ENCODE measurements at places on chromosomes 2 and 18. TPM values are rescaled to one million over a fixed set of nuclear protein-coding genes. Genes with fewer than 3 reads are reported as not detected.
A peak's percentile ranks its signal among the peaks of the same experiment; 100 is the strongest.

PIEZO2 gene
- not detected for total RNA-seq

STARD7 gene
- total RNA-seq = 97.2 TPM

CD8A gene
- total RNA-seq = not detected

GCG gene
- not detected for total RNA-seq

DNA sequence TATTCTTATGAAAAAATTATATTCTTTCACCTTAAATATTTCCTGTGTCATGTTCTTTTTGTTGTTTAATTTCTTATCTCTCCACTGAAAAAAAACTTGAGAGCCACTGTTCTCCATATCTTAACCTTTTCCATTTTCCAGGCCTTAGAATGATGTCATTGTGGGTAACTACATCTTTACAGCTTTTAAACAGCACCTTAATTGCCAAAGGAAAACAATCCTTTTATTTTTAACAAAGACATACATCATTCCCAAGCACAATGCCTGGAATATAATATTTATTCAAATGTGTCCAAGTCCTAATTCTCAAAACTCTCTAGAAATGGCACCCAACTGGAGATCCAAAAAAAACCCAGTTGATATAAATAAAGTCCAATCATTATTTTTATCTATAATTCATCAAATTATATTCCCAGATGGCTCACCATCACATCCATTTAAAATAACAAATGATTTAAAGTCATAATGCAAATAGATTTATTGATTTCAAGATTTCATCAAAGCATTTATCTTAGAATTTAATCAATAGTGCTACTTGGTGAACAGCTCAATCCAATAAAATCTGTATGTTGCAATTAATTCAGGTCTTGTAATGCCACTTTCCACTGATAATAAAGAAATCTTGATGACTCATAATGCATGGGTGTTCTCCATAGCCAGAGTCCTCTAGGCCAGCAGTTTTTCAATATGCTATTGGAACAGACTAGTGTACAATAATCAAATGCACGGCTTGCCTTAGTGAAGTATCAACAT is 107.1 kb upstream of the MAPRE2 start:
- H3K27me3 ChIP-seq = no peaks in the 10 kb centered on the region
- DNase-seq = no peak
- H3K36me3 ChIP-seq = no peaks in the 10 kb centered on the region
- no peak overlapping the region for H3K4me3 ChIP-seq

DNA sequence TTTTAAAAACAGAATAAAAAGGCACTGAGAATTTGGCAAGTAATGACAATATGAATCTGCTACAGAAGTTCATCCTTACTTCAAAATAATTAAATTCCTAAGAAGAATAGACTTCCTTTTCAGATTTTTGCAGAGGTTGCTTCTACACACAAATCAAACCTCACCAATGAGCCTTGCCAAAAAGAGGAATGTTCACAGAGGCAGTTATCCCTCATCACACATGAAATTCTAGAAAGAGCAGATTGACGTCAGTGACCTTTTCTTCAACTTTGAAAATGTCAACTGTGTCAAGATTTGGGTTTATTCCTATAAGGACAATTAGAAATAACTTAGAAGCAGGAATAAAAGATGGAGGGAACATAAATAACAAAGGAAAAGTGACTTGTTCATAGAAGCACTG is 64.6 kb downstream of the MBD2 start:
- peaks cover 89% of the 10 kb centered on the region for H3K36me3 ChIP-seq
- no peak overlapping the region for H3K27ac ChIP-seq
- H3K4me3 ChIP-seq = no peak overlapping the region
- H3K4me1 ChIP-seq = no peaks in the 10 kb centered on the region
- H3K27me3 ChIP-seq = no peaks in the 10 kb centered on the region
- no peak for DNase-seq

- H3K27me3 ChIP-seq = no peaks in the 10 kb centered on the region
- no peaks in the 10 kb centered on the region for H3K4me1 ChIP-seq
- H3K27ac ChIP-seq = no peak overlapping the region
Observed at GRCh38 chr2:118443596-118443995, 355.3 kb downstream of the INSIG2 start.

- no peaks in the 10 kb centered on the region for H3K36me3 ChIP-seq
- H3K27me3 ChIP-seq = no peaks in the 10 kb centered on the region
- no peak overlapping the region for H3K27ac ChIP-seq
- no peak for DNase-seq
- H3K4me1 ChIP-seq = no peaks in the 10 kb centered on the region
Observed at GRCh38 chr18:48887905-48888772, 62.6 kb downstream of the SMAD7 start.

GRCh38 chr2:187102381-187102780 is 253.4 kb upstream of the ZSWIM2 start:
- no peak overlapping the region for H3K4me3 ChIP-seq
- no peaks in the 10 kb centered on the region for H3K36me3 ChIP-seq

- peaks cover 20% of the 10 kb centered on the region for H3K36me3 ChIP-seq
- no peaks in the 10 kb centered on the region for H3K4me1 ChIP-seq
- DNase-seq = no peak
- no peak overlapping the region for H3K27ac ChIP-seq
- no peak overlapping the region for H3K4me3 ChIP-seq
- H3K27me3 ChIP-seq = no peaks in the 10 kb centered on the region
Observed at GRCh38 chr2:44314362-44314761, 39.1 kb downstream of the SLC3A1 start.

DNA sequence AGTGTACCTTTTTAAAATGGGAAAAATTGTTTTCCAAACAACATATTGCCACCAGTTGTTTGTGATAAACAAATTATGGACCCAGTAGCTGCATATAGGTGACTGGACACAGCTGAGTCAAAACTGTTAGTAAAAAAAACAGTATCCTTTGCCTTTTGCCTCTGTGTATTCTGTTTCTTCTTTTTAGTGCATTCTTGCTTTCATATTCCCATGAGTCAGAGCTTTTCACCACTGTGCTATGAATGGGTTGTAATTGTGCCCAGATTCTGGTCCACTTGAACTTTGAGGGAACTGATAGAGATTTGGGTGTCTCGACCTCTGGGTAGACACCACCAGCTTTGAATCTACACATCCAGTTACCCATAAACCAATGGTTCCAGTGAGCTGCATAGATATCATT is 1441.9 kb upstream of the ZEB2 start:
- no peaks in the 10 kb centered on the region for H3K36me3 ChIP-seq
- no peaks in the 10 kb centered on the region for H3K27me3 ChIP-seq
- no peak overlapping the region for H3K27ac ChIP-seq
- H3K4me3 ChIP-seq = no peak overlapping the region
- no peaks in the 10 kb centered on the region for H3K4me1 ChIP-seq

GRCh38 chr2:221112744-221113143 is 459.4 kb downstream of the EPHA4 start:
- no peaks in the 10 kb centered on the region for H3K36me3 ChIP-seq
- H3K4me1 ChIP-seq = no peaks in the 10 kb centered on the region
- peaks cover 3% of the 10 kb centered on the region for H3K27me3 ChIP-seq
- H3K4me3 ChIP-seq = no peak overlapping the region
- DNase-seq = no peak

GRCh38 chr2:176435729-176436128 is 166.5 kb downstream of the MTX2 start:
- DNase-seq = no peak
- no peak overlapping the region for H3K4me3 ChIP-seq
- H3K27ac ChIP-seq = no peak overlapping the region
- no peaks in the 10 kb centered on the region for H3K36me3 ChIP-seq
- no peaks in the 10 kb centered on the region for H3K4me1 ChIP-seq

DNA sequence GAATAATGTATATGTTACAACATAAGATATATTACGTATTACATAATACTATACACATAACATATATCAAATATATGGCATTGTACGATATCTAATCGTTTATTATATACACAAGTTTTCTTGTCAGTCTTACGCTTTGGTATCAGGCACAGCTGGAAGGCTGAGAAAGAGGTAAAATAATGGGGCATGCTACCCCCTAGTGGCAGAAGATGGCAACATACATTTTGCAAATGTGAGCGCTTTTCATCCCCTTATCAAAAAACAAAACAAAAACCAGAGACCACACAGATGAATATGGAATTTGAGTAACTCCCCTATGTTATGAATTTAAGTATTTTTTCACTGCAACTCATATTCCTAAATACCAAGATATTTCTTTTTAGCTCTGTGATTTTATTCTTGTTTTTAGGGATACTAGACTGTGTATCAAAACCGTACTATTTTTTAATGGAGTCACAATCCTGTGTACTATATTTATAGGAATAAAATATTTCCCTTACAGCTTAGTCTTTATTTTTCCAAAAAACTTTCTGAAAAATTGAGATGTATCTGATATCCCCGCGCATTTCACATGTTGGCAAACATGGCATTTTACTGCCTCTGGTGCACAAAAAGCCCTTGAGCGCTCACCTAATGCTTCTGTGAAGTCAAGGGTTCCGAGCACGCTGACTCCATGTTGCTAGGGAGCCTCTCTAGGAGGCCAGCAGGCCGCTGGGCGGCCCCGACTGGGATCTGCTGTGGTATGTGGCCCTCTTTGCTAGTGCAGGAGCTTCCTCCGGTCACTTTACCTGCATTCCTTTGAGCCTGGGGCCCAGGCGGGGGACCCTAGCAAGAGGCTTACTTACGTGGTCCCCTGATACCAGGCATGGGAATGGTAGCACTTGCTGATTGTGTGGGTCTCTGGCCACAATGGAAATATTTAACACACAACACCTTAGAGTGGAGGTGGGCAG is 62.5 kb downstream of the SLC4A3 start:
- H3K27ac ChIP-seq = no peak overlapping the region
- peak; percentile 17 for DNase-seq
- H3K4me1 ChIP-seq = no peaks in the 10 kb centered on the region
- no peaks in the 10 kb centered on the region for H3K36me3 ChIP-seq
- no peaks in the 10 kb centered on the region for H3K27me3 ChIP-seq

- no peak for DNase-seq
- no peaks in the 10 kb centered on the region for H3K36me3 ChIP-seq
- H3K4me1 ChIP-seq = no peaks in the 10 kb centered on the region
- no peak overlapping the region for H3K4me3 ChIP-seq
- H3K27ac ChIP-seq = no peak overlapping the region
Observed at GRCh38 chr2:168203762-168204693, 43.4 kb downstream of the STK39 start.

DNA sequence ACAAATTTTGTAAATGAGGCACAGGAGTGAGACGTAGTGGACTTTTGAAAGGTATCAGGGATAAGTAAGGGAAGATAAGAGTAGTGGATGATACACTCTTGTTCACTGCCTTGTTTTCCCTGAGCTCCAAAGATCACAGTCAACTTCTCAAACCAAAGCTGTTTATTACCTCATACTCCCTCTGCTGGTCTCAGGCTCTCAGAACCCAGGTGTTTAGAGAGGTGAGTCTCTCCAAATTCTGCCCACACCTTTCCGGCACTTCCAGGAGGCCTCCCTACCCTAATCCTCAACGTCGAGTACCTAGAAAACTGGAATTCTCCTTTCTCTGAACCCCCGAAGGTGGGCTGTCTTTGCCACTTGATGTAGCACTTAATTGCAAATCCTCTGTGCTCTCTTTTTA is 621.1 kb downstream of the BCL11A start:
- no peaks in the 10 kb centered on the region for H3K36me3 ChIP-seq
- no peak overlapping the region for H3K4me3 ChIP-seq
- no peaks in the 10 kb centered on the region for H3K27me3 ChIP-seq
- DNase-seq = no peak
- H3K27ac ChIP-seq = no peak overlapping the region

DNA sequence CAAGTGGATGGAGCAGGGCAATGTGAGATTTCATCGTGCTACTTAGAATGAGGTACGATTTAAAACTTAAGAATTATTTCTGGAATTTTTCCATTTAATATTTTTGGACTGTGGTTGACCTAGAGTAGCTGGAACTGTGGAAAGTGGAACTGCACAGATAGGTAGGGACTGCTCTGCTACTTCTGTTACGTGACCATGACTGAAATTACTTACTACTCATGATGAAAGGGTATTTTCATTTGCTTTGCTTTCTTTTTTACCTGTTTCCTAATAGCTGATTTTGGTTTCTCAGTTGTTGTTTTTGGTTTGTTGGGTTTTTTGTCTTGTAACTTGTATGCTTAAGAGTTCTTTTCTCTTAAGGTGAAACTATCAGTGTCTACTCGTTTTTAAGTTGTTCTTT is 11.4 kb downstream of the UBE2E3 start:
- H3K4me3 ChIP-seq = no peak overlapping the region
- H3K27ac ChIP-seq = no peak overlapping the region
- no peak for DNase-seq
- H3K36me3 ChIP-seq = no peaks in the 10 kb centered on the region

DNA sequence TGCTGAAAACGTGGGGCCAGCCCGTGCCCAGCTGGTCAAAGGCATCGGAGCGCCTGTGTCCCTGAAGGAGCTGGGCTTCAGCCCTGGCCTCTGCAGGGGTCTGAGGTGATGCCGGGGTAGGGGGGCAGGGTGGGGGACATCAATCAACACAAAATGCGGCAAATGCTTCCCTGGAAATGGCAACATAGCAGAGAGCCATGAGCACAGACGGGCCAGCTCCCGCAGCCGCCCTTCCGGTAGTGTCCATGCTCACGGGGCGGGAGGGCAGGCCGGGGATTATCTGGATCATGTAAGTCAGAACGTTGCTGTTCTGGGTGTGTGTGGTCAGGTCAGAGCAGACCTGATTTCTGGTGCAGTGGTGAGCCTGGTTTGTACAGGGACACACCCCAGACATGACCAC is 56.5 kb upstream of the TWIST2 start:
- no peak for DNase-seq
- no peaks in the 10 kb centered on the region for H3K27me3 ChIP-seq
- no peaks in the 10 kb centered on the region for H3K36me3 ChIP-seq
- no peak overlapping the region for H3K27ac ChIP-seq
- no peak overlapping the region for H3K4me3 ChIP-seq

DNA sequence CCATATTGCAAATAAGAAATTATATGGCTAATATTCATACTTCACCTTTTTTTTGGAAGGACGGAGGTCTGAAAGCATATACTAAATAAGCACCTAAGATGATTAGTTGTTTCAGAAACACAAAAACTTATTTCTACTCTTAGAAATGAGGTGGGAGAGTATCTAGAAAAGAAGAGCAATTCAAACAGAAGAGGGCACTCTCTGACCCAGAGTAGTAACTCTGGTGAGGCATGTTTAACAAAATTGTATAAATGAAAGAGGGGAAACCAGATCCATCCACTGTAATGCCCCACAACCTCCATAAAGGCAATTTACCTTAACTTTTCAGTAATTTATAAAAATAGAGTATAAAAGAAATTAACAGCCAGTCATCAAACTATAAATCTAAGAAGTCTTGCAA is 669.6 kb upstream of the VRK2 start:
- H3K4me1 ChIP-seq = no peaks in the 10 kb centered on the region
- H3K27ac ChIP-seq = no peak overlapping the region
- no peaks in the 10 kb centered on the region for H3K27me3 ChIP-seq
- no peak for DNase-seq
- H3K36me3 ChIP-seq = no peaks in the 10 kb centered on the region
- no peak overlapping the region for H3K4me3 ChIP-seq

GRCh38 chr2:133633309-133633708 is 65.0 kb upstream of the NCKAP5 start:
- no peaks in the 10 kb centered on the region for H3K36me3 ChIP-seq
- DNase-seq = no peak
- H3K4me3 ChIP-seq = no peak overlapping the region
- H3K27ac ChIP-seq = no peak overlapping the region
